ENCODE measurements at places on chromosomes 11 and 22.
A peak's percentile ranks its signal among the peaks of the same experiment; 100 is the strongest.

DNA sequence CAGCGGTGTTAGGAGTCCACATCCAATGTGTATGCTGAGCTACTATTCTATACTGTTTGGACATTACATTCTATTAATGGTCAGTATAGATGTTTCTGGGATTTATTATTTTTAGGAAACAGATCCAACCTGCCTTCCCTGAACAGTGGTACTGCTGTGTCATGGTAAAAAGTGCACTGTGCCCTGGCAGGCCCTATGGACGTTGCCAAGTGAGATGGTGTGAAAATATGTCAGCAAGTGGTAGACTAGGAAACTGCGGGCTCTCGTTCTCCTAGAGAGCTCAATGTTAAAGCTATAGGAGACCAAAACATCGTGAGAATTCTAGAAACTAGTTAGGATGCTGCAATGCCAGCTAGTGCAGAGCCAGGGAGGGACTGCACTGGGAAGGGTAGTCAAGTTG, 26.0 kb upstream of the CYP2D6 start:
- DNase-seq = no peak

GRCh38 chr22:37659897-37660708, 1.6 kb downstream of the PDXP start:
- no peak for DNase-seq

DNA sequence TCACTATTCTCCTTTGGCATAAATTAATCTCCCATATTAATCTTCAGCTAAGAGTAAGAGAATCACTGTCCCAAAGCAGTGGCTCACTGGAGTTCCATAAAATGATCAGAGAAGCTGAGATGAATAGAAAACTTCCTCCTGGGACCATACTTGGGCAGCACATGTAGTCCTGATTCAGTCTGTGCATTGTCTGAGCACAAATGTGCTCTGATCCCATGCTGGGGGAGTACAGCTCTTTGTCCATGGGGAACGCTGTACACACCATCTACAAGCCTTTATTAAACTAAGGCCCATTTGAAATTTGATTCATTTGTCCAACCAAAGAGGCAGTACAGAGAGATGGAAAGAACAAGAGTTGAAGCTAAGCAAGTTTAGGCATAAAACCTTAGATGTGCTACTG, 147.4 kb upstream of the PGR start:
- no peak for DNase-seq

GRCh38 chr22:27238935-27239510, 562.5 kb downstream of the MN1 start:
- no peak for DNase-seq

DNA sequence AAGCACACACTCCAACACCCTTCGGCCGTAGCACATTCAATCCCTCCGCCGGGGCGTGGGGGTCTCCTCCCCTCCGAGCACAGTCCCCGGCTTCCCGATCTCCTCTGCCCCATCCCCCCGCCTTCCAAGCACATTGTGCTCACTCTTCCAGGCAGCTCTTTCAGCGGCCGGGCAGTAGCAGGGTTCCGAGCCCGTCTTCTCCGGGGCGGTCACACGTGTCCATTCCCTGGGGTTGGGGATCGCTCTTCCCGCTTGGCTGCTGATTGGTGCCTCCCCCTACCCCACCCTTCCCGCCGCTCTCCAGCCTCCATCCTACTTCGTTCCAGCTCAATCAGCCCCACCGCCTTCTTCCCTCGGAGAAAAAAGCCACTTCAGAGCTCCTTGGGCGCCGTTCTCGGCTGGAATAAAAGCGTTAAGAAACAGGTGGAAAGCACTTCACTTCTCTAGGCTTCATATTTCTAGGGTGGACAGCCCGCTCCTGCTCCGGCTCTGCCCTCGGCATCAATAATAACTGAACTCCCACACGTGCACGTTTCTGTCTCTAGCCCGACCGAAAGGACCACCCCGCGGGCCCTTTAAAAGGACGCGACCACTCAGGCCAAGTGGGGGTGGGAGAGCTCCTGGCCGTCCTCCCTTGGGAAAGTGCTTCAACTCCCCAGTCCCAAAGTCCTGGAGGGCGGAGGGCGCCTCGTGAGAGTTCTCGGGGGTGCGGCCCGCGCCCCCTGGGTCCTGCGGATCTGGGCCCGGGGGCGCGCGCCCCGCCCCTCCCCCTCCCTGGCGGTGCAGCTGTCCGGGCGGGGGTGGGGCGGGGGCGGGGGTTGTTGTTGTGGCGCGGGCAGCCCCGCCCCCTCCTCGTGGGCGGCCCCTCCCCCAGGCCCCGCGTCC, 464 bp upstream of the CECR2 start:
- DNase-seq = no peak

GRCh38 chr22:36541831-36542411, 13.0 kb upstream of the EIF3D start:
- peak; percentile 73 for DNase-seq

DNA sequence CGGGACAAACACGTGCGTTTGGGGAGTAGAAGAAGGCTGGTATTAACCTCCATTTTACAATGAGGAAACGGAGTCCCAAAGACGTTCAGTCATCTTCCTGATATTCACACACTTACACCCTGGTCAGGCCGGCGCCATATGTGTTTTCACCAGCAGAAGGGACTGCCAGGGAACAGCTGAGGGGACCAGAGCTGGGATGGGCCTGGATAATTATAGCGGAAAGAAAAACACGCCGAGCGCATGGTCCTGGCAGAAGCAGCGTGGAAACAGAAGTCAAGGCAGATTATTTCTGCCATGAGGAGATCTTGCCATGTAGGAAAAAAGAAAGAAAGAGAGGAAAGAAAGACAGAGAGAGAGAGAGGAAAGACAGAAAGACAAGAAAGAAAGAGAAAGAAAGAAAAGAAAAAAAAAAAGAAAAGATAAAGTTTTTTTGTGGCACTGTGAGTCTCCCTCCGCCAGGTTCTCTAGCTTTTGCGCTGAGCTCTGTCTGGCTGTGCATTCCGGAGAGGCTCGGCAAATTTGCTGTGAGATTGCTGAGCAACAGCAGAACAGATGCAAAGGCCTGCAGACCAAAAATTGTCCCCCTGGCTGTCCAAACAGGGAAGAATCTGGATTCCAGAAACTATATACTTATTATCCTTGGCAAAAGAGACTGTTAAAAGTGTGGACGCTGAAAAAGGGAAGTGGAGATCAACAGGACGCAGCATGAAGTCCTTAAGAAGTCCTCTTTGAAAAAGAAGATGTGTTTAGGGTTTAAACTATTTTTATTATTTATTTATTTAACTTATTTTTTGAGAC, 1.3 kb upstream of the UCP2 start:
- DNase-seq = no peak

DNA sequence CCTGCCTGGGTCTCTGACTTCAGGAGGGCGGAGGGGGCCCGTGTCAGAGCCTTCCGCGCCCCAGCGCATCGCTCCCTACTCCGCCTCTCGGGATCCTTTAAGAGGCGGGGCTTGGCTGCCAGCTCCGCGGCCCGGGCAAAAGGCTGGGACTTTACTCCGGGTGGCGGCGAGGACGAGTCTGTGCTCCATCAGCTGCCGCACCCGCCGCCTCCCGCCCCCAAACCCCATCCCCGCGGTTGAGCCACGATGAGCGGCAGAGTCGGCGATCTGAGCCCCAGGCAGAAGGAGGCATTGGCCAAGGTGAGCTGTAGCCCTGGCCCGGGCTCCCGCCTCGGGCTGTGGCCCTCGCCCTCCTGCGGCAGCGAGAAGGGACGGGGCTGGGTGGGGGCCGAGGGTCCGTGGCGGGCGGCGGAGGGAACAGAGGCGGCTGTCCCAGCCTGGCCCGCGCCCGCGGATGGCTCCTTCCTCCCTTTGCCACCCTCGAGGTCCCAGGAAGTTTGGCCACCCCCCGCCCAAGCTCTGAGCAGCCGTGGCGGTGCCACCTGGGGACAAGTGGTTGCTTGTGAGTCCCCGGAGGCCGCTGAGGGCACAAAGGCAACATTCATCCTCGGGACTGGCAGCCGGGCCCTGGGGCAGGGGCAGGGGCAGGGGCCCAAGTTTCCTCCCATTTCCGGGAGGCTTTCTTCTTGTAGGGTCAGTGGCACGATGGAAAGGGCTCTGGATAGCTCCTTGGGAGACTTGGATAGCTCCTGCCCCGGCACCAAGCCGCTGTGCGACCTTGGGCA, at the start of gene SEC14L2:
Gene SEC14L2 (plus strand): TSS at position 148 of the 785 bp plus-strand sequence. CDS start 99 bp downstream, at position 247.
- peak; percentile 62 for DNase-seq

GRCh38 chr11:75767228-75767572, 1.4 kb upstream of the DGAT2 start:
- DNase-seq = no peak

DNA sequence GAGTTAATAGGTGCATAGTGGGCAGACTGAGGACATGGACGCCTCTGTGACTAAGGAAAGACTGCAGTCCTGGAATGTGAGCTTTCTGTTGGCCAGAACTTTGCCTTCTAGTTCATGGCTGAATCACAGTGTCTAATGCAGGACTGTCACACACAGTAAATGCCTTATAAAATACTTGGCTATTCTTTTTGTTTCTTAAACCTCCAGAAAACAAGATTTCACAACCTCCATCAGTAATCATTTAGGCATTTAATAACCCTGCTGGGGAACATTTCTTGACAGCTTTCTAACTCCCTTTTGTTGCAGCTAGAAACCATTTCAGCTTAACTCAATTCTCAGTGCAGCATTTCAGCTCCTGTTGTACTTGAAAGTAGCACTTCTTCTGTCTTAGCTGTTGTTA, 335.8 kb upstream of the DDI1 start:
- DNase-seq = no peak

- no peak for DNase-seq
Measured at GRCh38 chr11:8239536-8240228, 24.0 kb downstream of the LMO1 start.
